Activated T-helper 9 cell treated with anti-CD3 and anti-CD28 coated beads, Interleukin-2, amount 50 U/mL, for 16 hours (primary cell): ENCODE measurements at places on chromosomes 13 and 19.
A peak's percentile ranks its signal among the peaks of the same experiment; 100 is the strongest.

GRCh38 chr13:113152984-113153809, 5.3 kb upstream of the PROZ start:
- DNase-seq, result no peak

GRCh38 chr13:43227721-43228120, 204.3 kb downstream of the DNAJC15 start:
- no peak for DNase-seq

- DNase-seq, result peak; percentile 55
These were observed 15.9 kb downstream of the TICAM1 start for GRCh38 chr19:4815426-4816201.

- no peak for DNase-seq
These were observed 1.6 kb downstream of the RPL13A start for GRCh38 chr19:49488863-49489537.

DNA sequence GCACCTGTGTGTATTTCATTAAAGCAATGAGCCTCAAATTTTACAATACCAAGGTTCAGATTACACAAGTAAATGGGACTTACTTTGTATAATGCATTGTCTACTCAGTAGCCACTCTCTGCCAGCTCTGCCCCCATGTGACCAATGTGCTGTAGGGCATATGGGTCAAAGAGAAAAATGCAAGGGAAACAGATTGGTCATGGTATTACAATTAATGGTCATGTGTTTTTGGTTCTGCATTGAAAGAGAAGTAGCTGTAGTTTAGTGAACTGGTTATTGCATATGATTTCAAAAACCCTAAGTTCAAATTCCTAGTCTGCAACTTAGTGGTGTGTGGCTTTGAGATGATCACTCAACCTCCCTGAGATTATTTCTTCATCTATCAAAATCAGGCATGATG, 545.4 kb downstream of the SUCLA2 start:
- no peak for DNase-seq

DNA sequence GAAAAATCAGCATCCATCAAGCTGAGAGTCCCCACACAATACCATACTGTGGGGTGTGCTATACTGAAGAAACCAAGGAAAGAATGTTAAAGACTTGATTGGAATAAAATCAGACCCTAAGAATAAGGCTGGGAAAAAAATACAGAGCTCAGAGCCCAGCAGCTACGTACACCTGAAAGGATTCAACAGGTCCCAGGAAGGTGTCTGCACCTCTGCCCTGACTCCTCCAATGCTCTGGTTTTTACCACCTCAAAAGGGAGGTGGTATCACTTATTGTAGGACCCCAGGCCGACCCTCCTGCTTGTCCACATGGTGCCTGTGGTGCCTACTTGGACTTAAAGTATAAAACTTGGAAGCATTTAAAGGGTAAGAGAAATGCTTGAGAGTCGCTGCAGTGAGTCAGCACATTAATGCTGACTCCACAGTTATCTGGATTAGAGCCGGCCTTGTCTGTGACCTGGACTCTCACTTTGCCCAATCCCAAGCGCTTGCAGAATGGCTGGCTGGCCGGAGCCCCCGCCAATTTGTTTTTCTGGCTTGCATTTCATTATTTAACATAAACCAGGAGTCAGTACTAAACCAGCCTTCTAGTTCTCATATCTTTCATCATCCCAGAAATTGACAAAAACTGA, 110.1 kb downstream of the FGF14 start:
- no peak for DNase-seq
